T-cell (primary cell): ENCODE measurements at places on chromosomes 12 and 14. TPM values are rescaled to one million over a fixed set of nuclear protein-coding genes. Genes with fewer than 3 reads are reported as not detected.

TAS2R14 gene
- total RNA-seq = 2.4 TPM

RPGRIP1 gene
- 0.76 TPM for total RNA-seq

DNA sequence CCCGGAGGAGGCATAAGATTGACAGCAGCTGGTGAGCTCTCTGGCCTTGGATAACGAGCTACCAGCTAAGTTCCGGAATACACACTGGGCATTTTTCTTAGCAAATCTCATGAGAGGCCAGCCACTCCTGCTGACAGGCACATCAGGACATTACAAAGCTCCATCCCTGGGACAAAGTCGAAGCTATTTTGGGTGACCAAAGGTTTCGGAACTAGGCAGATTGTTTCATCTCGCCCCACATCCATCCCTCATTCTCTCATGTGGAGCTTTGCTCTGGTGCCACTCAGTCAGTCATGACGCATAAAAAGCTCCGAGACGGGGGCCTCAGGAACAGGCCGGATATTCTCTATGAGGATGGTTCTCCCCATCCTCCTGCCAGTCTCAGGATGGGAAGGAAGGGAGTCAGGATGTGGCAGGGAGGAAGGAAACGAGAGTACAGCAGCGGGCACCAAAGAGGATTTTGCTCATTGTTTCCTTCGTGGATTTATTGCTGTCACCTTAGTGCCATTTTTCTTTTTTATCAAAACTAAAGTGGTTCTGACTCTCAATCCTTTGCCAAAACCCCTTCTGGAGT, 253.1 kb upstream of the FKBP4 start:
- DNase-seq = no peak

DNA sequence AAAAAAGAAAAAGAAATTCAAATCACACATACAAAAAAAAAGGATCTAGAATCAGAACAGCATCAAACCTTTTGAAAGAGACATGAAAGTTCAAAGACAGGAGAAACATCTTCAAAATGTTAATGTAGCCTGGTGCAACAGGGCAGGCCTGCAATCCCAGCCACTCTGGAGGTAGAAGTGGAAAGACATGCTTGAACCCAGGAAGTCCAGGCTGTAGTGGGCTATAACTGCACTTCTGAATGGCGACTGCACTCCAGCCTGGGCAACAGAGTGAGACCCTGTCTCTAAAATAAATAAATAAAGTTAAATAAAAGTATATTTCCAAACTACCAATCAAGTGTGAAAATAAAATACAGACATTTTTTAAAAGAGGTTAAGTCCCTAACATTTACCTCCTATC, 18.7 kb upstream of the AP4S1 start:
- DNase-seq = no peak

- no peak for DNase-seq
Observed at GRCh38 chr12:32455607-32456071, 56.3 kb downstream of the FGD4 start.
